ENCODE measurements at places on chromosomes 5 and 9.

DNA sequence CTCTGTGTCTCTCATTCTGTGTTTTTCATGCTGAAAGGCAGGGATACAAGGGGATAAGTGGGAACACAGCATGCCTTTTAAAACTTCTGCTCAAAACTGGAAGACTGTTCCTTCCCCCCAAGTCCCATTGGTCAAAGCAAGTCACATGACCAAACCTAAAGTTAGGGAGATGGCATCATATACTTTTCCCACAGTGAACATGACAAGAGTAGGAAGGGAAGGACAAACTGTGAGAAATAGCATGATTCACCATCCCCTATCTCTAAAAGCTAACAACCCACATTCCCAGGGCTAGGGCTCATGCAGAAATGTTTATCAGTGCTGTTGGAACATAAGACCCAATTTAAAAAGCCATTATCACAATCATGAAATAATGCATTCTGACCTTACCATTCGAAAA, 24.2 kb upstream of the SHISAL2B start:
- no peak for DNase-seq

DNA sequence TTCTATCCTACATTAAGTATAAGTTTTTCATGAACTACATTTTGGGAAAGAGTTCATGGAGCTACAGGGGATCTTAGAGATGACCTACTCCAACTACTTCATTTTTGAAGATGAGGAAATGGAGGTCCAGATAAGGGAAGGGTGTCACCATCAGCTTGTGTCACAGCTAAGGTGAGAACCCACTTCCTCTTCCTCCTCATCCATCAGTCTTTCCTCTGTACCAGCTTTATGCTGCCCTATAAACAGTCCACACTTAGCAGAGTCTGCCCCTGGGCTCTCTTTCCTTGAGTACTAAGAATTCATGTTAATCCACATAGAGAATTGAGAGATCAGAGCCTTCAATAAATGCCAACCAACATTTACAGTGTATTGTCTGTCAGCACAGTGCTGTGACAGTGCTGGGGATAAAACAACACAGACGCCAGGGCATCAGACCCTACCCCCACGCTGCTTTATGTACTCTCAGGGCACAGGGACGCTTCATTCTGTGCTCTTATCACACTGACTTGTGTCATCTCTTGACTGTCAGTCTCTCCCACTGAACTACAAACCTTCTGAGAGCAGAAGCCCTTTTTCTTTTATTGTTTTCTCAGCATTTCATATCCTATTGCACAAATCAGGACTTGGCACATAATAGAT, 22.1 kb downstream of the ADRB2 start:
- DNase-seq = no peak

DNA sequence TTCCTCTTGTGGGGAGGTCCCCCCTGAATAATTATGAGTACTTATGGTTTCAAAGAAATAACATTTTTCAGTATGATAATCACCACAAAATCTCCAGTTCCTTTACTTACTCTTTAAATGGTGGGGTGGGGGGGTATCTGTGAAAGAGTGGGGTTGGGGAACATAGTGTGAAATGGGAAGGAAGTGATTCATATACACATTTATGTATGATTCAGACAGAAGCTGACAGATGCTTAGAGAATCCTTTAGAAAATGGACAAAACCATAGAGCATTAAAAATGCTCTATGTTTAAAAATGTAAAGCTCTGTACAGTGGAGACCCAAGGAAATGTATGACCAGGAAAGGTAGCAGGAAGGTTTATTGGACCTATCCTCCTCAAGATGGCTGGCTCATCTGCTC, 267.5 kb upstream of the GRIA1 start:
- DNase-seq = no peak

- no peak for DNase-seq
Observed at GRCh38 chr9:86128235-86128822, 29.0 kb upstream of the GOLM1 start.

- no peak for DNase-seq
Observed at GRCh38 chr5:124560370-124560769, 186.1 kb downstream of the ZNF608 start.

DNA sequence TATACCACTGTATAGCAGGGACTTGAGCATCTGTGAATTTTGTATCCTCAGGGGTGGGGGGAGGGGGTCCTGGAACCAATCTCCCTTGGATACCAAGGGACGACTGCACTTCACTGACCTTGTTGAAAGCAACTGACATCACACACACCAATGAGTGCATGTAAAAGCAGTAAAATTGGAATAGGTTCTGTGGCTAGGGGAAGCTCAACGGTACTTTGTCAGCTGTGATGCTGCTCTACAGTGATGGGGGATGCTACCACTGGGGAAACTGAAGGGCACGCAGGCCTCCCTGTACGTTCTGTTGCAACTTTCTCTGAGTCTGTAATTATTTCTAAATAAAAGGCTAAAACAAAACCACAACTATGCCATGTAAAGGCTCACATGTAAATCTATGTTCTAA, 47.0 kb upstream of the RETREG1 start:
- no peak for DNase-seq
